ENCODE measurements at places on chromosomes 12 and 14.

DNA sequence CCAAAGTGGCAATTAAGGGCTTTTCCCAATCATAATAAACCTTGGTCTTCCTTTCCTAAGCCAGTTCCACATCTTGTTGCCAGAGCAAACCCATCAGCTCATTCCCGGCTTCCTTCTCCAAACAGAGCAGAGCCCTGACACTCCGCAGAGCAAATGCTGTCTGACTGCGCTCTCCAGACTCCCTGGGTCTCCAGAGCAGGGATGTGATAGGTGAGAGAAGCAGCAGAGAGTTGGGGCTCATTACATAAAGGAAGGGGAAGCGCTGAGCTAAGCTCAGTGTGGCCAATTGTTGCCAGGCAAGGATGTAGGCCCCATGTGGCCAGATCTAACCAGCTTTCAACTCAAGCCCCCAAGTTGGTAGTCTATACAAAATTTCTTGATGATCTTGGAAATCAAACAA is 36.2 kb upstream of the PAX9 start:
- DNase-seq = no peak

DNA sequence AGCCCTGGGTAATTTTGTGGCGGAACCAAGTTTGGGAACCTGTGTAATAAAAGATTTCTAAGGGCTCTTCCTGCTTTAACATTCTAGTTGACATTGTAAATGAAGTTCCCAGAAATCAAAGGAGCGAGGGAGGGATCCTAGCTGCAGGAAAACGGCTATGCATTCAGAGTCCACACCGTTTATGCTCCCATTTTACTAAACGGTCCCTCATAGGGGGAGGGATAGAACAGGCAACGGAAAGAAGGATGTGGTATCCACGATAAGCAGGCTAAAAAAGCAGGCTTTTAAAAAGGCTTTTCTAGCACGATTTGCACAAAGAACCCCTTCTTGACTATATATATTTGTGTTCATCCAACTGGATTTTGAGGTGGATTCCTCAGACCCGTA is 559 bp downstream of the SYNJ2BP start:
- no peak for DNase-seq

- DNase-seq = no peak
Measured at GRCh38 chr12:95976416-95976832, 19.7 kb downstream of the HAL start.

- DNase-seq = no peak
Measured at GRCh38 chr12:108047071-108047550, 82.0 kb upstream of the WSCD2 start.

GRCh38 chr14:101859538-101859902 is 98.0 kb downstream of the PPP2R5C start:
- no peak for DNase-seq

DNA sequence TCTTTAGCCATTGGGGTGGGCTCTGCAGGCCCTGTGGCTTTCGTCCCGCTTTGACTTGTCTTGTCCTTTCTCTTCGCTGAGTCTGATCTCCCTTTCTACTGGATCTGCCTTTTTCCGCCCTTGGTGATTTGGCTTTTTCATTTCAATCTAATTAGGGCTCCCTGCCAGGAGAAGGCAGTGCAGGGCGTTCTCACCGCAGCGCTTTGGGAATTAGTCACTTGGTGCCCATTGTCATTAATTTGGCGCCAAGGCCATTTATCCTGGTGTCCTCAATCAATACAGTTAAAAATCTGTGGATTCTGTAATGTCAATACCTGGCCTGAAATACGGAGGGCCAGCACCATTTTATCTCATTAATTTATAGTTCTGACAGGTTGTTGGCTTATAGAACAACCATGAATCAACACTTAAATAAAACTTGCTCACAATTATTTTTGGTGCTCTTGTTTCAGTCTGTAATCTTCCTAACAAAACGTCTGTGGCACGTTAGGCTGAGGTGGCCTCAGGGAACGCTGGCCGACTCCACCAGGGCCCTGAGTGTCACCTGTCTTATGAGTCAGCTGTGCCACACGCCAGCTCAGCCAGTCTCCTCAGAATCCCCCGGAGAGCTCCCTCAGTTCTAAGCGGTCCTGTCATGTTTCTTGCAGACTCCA is 115.7 kb downstream of the BEGAIN start:
- no peak for DNase-seq

DNA sequence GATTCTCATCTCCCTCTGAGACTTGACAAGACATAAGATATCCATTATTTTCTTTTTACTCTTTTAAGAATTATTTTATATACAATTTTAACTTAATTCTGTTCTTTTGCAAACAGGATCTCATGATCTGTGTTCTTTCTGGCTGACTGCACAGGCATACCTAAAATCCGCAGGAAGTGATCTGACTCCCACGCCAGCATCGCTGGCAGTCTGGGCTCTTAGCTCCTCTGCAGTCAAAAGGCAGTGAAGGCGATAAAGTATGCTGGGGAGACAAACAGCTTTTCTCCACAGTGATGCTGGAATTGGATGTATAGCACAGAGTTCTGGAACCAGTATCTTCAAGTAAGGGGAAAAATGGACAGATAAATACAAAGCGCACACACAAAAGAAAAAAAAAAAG is 52.4 kb downstream of the DICER1 start:
- DNase-seq = no peak

DNA sequence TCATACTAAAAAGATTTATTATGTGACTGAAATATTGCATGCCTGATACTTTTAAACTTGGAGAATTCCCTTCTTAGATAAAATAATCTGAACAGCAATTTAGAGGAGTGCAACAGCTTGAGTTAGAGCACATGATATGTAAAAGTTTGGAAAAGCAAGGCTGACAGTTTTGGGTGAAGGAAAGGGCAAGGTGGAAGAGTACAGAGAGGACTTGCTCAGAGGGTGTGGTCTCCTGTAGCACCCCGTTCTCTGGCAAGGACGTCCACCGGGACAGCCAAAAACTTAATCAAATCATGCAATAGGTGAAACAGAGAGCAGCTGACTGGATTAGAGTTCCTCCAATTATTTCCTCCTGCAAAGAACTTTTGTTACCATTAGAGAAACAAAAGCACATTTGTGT is 65.2 kb upstream of the PDZRN4 start:
- no peak for DNase-seq

DNA sequence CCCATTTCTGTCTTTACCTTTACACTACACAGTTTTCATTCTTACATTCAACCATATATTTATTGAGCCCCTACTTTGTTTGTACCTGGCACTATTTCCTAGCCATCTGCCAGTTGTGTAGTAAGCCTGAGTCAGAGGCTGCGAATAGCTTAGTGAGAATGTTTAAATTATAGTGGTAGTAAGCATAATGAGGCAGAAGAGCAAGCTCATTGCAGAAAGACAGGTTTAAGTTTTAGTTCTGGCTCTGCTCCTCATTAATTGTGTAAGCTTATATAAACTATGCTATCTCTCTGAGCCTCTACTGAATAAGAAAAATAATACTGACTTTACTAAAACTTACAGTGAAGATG is 123.5 kb downstream of the NAV3 start:
- DNase-seq = no peak

DNA sequence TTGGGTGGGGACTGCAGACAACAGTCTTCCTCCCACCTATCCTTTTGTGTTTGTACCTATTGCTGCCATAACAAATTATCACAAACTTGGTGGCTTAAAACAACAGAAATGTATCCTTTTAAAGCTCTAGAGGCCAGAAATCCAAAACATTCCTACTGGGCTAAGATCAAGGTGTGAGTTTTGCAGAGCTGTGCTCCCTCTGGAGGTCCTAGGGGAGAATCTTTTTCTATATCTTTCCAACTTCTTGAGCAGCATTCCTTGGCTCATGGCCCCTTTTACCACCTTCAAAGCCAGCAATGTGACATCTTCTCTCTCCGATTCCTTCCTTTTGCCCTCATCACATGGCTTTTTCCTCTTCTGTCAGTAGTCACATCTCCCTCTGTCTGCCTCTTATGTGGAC is 190.6 kb downstream of the TTC8 start:
- no peak for DNase-seq

GRCh38 chr14:53126731-53127130 is 26.4 kb downstream of the DDHD1 start:
- no peak for DNase-seq

GRCh38 chr12:5138256-5138655 is 94.6 kb downstream of the KCNA5 start:
- DNase-seq = no peak

GRCh38 chr14:72965249-72965648 is 39.0 kb downstream of the DCAF4 start:
- DNase-seq = no peak

GRCh38 chr12:39592295-39592694 is 27.3 kb downstream of the ABCD2 start:
- no peak for DNase-seq

- no peak for DNase-seq
Measured at GRCh38 chr14:68231898-68232297, 412.3 kb downstream of the RAD51B start.

- DNase-seq = no peak
Measured at GRCh38 chr12:15979096-15980092, 68.3 kb downstream of the DERA start.

DNA sequence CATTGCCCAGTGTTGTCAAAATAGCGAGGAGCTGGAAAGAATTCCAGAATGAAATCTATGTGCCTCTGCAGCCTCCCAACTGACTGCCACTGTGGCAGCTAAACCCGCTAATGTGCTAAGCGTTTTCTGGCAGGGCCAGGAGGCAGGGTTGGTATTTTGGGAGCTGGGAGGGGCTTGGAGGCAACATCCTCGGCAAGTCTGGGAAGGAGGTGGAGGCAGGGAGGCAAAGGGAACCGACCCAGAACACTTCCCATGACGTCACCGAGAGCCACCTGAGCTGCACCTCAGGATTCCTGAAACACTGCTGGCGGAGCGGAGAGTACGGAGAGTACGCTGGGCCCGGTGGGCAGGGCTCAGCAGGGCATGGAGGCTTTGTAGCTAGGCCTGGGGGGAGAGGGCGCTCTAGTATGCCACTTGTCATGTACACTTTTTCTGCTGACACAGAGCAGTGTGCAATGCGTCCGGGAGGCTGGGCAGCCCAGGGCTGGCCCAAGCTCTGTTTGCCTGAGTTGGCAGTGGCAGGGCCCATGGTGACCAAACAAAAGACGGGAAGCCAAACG is 81.5 kb downstream of the DPF3 start:
- DNase-seq = no peak

- no peak for DNase-seq
Measured at GRCh38 chr14:73397810-73398209, 60.5 kb downstream of the NUMB start.

DNA sequence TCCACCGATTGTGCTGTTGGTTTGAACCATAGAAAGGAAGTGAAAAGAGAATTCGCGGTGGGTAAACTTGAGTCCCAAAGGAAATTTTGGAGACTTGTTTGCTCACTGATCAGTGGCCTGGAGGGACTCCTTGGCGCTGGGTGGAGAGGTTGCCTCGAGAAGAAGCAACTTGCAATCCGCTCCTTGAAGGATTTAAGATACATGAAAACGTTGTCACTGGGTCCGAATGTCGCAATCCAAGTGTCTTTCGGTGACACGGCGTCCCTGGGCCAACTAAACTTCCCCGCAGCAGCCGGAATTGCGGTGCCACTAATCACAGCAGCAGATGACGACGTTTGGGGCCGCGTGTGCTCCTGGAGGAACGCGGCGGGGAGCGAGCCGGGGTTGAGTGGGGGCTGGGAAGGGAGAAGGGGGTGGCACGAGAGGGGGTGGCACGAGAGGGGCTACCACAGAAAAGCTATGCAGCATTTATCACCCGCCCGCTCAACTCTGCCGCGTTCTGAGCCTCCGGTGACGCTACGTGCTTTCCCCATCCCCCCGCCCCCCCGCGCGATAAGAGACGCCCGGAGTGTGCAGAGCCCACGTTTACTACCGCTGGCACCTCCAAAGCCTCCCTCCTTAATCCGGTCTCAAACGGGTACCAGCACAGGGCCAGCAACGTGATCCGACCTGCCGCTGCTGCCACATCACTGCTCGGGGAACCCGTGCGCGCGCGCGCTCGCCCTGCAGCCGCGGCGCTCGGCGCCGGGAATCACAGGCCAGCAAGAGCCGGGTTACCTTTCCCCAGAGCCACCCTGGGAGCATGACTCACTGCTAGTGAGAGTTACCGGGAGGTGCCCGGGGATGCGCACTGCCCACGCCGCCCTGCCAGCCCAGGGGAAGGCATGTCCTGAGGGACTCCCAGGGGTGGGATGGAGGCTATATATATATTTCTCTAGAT is 833 bp upstream of the BHLHE41 start:
- DNase-seq = no peak

DNA sequence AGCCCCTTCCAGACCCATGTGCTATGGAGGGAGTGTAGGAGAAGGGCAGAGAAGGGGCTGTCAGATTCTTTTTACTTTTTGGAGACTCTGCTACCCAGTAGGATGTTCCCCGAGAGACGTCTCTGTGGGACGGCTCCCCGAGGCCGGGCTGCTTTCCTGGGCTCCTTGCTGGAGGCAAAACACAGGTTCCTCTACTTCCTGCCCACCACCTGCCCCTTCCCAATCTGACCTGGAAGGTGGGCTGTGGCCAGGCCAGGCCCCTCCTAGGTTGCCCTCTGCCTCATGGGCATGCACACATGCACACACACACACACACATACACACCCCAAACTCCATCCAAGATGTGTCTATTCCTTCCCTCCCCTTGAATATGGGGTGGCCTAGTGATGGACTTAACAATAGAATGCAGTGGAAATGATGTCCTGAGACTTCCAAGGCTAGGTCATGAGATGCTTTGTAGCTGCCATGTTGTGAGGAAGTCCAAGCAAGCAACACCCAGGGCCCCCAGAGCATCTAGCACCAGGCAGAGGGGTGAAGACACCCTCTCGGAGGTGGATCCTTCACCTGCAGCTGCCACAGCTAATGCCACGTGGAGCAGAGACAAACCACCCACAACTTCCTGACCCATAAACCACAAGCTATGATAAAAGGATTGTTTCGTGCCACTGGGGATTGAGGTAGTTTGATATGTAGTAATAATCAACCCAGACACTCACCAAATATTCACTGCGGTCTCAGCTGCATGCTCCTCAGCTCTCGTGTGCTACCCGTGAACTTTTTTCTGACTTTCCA is 1.6 kb upstream of the ASB2 start:
- DNase-seq = peak; percentile 67

DNA sequence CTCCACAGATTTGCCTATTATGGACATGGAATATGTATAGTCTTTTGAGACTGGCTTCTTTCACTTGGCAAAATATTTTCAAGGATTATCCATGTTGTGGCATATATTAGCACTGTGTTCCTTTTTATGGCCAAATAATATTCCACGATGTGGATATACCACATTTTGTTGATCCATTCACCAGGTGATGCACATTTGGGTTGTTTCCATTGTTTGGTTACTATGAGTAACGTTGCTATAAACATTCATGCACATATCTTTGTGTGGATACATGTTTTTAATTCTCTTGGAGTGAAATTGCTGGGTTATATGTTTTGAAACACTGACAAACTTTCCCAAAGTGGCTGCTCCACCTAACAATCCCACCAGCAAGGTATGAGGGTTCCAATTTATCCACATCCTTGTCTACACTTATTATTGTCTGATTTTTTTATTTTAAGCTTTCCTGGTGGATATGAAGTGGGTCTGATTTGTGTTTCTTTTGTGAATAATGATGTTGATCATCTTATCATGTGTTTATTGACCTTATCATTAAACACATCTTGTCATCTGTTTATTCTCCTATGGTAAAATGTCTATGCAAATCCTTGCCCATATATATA is 116.2 kb upstream of the FRMD6 start:
- DNase-seq = no peak

GRCh38 chr14:84792722-84793410 is 737.1 kb upstream of the FLRT2 start:
- no peak for DNase-seq
